ENCODE measurements at places on chromosomes 3 and 15.
A peak's percentile ranks its signal among the peaks of the same experiment; 100 is the strongest.

DNA sequence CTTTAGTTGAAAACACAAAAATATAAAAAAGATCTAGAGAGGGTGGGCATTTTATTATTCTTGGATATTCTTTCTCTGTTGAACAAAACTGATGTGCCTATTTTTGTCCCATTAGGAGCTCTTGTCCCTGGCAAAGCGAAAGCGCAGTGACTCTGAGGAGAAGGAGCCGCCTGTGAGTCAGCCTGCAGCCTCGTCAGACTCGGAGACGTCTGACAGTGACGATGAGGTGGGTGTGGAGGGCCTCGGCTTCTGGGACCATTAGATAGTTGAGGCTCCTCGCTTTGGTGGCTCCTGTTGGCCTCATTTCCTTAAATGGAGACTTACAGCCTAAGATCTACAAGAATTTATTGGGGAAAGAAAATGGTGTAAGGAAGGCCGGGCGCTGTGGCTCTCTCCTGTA is 21.3 kb downstream of the RTF1 start:
- no peak for DNase-seq

- no peak for DNase-seq
These were observed 14.2 kb upstream of the ANKDD1A start for GRCh38 chr15:64897345-64897985.

DNA sequence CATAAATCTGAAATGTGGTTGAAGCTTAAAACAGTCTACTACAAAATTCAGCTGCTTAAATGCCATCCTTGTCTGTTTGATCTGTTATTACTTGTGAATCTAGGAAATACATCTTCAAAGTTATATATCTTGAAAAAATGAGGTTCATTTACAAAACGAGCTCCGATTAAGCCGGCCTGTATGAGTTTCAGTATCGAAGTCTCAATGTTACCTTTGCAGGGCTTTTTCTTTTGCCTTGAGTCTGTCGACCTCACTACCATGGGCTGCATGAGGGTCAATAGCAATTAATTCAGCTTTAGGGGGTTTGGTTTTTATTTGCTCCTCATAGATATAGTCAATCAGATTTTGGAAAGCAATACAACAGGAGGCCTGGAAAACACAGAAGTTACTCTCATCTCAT is 23.2 kb downstream of the ERICH6 start:
- no peak for DNase-seq

DNA sequence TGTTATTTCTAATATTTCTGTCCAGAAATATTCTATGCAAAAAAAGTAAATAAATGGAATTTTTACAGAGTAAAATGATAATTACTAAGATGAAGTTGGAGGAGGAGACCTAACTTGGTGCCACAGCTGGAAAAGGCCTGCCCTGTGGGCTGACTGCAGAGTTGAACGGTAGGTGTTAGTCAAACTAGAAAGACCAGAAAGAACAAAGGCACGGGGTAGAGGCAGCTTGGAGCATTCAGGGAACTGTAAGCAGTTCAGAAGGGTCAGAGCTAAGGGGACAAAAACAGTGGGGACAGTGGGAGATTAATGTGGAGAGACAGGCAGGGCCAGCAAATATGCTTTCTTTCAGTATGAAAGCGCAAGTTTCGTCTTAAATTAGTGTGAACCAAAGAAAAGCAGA is 39.3 kb upstream of the PTPRG start:
- DNase-seq = no peak

DNA sequence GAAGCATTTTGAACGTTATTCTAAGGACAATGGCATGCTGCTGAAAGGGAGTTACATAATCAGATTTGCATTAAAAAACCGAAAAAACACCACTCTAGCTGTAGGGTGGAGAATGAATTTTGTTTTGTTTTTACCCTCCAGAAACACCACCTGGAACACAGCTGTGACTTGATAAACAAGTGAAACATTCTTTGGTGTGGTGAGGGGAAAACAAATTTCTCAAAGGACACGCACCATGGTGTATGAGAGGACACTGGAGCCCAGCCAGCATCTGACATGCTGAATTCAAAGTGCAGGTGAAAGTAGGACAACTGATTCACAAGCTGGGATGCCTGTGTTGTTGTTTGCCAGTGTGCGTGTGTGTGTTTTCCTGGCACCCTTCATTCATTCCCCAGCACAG is 554.5 kb upstream of the TBL1XR1 start:
- no peak for DNase-seq

DNA sequence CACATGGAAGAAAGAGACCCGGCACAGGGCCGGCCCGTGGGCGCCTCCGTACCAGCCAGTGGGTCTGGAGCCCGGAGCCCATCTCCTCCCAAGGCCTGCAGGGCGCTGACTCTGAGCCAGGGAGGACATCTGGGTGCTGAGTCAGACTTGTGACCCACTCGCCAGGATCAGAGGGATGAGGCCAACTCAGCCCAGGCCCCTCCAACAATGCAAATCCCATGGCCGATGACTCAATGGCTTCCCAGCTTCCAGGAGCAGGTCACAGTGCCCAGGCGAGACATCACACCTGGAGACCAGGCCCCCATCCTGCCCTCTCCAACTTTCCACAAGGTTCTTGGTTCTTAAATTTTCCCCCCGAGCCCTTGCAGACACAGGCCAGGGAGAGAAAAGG is 95.1 kb downstream of the LRIG1 start:
- no peak for DNase-seq

DNA sequence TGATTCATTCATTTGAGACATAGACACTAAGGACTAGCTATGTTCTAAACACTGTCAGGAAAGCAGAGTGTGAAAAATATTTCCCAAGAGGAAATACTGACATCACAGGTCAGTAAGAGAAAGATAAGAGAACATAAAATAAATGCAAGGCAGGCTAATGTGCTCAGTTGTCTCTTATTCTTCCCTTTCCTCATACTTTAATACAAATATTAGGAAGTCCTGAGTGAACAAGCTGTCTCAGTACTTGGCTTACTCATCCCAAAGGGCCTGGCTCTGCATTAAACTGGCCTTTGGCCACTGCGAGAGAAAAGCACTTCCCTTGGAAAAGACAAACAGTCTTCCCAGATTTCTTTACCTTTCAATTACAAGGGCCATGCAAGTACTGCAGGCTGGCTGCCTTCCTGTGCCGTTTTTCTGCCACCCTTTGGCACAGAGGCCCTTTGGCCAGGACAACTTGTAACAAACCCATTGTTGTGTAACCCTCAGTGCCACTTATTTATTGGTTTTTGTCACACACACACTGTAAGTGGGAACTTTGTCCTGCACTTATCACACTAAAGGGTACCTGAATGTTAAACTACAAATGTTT is 31.7 kb downstream of the EDC3 start:
- DNase-seq = no peak

DNA sequence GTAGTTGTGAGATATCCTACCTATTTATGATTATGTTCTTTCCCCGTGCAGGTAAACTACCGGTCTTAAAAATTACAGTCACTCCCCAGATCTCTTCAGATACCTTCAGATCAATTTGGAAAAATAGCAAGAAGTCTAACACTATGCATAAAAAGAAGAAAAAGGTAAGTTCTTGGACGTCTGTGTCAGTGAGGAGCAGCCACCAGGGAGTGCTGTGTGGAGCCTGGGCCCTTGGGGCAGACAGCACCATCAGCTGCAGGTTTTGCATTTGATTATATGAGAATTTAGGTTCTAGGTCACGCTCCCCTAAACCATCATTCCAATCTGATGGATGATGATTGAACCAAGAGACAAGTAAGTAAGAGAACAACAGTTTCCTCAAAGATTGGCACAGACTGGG is 8.9 kb upstream of the RNF7 start:
- DNase-seq = peak; percentile 20

- no peak for DNase-seq
These were observed 111.4 kb upstream of the RBMS3 start for GRCh38 chr3:29169451-29169850.

DNA sequence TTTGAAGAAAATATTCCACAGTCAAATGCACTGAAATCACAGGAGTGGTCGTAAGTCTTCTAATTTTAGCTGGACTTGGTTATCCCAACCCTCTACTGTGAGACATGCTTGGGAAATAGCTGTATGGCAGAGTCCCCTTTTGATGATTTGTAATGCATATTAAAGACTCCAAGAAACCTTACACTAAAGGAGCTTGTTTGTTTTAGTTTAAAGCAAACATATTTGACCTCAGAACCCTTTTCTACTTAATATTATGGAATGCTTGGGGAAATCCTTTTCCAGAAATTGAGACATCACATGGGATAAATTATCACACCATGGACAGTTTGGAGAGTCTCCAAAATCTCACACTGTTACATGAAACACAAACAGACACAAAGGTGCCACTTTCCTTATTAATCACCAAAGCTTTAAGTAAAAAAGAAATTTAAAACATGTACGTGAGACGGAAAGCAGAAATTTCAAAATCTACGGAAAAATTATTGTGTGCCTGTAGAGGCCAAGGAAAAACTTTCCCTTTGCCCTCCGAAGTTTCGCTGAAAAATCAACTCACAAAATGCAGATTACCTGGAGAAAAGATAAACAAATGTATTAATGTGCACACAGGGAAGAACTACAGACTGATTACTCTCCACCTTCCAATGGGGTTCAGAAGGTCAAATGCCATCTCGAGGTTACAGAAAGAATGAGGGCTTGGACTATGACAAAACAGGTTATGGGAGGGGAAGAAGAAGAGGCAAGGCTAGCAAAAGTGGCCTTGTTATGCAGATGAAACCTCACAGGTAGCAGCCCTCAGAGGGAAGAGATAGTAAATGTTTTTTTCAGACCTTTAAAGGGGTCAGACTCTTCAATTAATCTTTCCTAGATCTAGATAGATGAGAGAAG is 7.0 kb upstream of the CPB1 start:
- DNase-seq = no peak

GRCh38 chr15:45157974-45158373 is 28.2 kb downstream of the DUOX1 start:
- DNase-seq = no peak

DNA sequence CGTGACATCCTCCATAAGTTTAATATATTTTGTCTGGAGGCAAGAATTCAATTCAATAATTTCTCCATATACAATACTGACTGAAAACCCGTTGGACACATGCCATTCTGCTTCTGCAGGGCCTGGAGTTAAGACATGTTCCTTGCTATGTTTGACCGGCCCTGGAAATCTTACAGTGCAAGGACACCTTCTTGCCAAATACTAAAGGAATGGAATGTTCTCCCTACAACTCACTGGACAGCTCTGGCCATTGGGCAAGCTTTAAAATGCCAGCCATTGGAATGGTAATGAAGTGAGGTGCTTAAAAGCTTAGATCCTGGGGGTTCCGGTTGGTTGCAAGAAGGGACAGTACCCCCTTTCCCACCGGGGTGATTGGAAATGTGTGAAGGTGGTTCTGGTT is 329.8 kb upstream of the PROK2 start:
- DNase-seq = no peak

DNA sequence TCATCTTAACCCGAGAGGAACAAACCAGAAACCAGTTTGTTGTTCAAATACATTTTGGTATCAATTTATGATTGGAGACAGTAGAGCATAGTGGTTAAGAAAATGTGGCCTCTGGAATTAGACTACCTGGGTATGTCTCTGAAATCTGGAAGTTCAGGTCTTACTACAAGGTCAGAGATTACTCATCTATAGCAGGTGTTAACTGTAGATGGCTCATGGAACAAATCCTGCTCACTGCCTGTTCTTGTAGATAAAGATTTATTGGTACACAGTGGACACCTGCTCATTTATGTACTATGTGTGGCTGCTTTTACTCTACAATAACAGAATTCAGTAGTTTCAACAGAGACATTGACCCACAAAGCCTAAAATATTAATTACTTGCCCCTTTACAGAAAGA is 413.3 kb downstream of the CNTN6 start:
- DNase-seq = no peak

GRCh38 chr3:121481106-121481880 is 64.5 kb downstream of the POLQ start:
- no peak for DNase-seq

GRCh38 chr3:122947196-122947595 is 80.4 kb downstream of the SEMA5B start:
- no peak for DNase-seq

GRCh38 chr3:78762121-78762520 is 1005.7 kb downstream of the ROBO1 start:
- no peak for DNase-seq

GRCh38 chr3:106860182-106860581 is 517.1 kb upstream of the CCDC54 start:
- DNase-seq = no peak

DNA sequence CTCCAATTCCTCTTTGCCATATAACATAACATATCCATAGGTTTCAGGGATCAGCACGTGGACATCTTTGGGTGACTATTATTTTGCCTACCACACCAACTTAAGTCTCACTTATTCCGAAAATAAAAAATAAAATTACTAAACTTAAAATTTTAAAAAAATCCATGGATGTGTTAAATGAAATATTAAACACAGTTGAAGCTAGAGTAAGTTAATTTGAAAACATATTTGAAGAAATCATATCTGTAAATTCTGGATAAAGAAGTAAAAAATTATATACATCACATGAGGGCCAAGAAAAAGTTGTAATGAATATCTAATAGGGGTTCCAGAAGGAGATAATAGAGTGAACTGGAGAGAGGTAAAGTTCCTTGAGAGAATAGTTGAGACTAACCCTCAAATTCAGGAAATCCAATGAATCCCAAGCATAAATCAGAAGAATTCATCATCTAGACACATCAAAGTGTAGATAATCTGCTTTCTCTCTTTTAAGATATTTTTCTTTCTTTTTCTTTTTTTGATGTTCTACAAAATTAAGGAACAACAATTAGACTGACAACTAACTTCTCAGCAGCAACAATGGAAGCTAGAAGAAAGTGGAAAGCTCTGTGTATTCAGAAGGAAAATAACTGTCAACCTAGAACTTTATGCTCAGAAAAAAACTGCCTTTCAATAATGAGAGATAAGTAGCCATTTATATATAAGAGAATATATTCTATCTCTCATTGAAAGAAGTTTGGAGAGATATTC is 147.4 kb downstream of the ABHD5 start:
- DNase-seq = no peak

GRCh38 chr15:26323566-26323965 is 449.3 kb downstream of the GABRB3 start:
- no peak for DNase-seq

DNA sequence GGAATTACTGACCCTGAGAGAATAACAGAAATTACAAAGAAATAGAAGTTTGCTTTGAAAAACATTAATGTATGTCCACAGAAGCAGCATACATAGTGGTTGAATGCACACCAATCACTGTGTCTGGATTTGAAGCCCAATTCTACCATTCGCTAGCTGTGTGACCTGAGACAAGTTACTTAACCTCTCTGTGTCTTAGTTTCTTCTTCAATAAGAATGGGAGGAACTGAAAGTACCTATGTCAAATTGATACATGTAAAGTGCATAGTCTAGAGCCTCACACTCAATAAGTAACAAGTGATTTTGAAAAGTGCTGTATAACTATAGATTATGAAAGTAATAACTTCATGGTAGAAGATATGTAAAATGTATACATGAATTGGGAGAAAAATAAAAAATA is 457.8 kb downstream of the FOXP1 start:
- no peak for DNase-seq

GRCh38 chr15:63968122-63968524 is 78.2 kb downstream of the DAPK2 start:
- DNase-seq = no peak

DNA sequence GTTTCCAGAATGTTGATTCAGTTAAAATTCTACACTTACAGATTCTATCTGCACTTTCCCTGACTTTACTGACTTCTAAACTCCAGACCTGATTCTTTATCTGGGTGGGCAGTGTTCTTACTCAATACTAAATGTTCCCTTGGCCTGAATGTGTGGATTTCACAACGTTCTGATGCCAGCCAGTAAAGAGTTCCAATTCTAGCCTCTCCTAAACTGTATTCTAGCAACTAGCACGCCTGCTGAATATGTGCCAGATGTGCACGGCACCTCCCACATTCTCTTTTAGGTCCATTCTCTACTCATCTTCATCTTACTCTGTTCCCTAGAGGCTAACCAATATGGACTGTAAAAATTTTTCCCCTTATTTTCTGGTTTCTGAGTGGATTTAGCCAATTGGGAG is 479.5 kb upstream of the AGTR1 start:
- no peak for DNase-seq

Data from hematopoietic multipotent progenitor cell treated with erythropoietin and hydrocortisone succinate and interleukin-3 and kit ligand, for 17 days (in vitro differentiated cells).